SK-N-SH (cell line): ENCODE measurements at places on chromosomes 1 and 21. TPM values are rescaled to one million over a fixed set of nuclear protein-coding genes. Genes with fewer than 3 reads are reported as not detected.
A peak's percentile ranks its signal among the peaks of the same experiment; 100 is the strongest.

DNA sequence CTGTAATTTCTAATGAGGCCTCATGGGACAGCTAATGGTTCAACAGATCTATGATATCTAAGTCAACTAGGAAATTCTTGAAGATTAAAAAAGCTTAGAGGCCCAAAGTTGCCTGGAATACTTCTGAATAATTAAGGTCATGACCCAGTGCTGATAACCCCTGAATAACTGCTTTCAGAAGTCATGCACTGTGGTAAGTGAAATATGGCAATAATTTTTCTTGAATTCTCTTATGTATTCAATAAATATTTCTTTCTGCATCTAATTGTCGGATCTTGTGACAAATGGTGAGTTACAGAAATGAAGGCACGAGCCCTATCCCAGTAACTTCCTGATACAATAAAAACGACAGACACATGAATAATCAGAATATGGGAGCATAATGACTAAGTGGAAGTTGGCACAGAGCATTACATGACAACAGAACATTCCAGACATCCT is 219.3 kb upstream of the GREM2 start:
- no peak for DNase-seq

GRCh38 chr1:26290122-26290881 is 10.4 kb downstream of the SH3BGRL3 start:
- DNase-seq = no peak

- DNase-seq = no peak
Measured at GRCh38 chr1:156439036-156439776, 61.4 kb downstream of the MEF2D start.

GRCh38 chr1:214837376-214837775 is 234.4 kb downstream of the CENPF start:
- DNase-seq = no peak

- DNase-seq = no peak
Measured at GRCh38 chr1:164587617-164588501, 28.9 kb downstream of the PBX1 start.

GRCh38 chr1:180486092-180486491 is 16.3 kb downstream of the ACBD6 start:
- no peak for DNase-seq

- no peak for DNase-seq
Measured at GRCh38 chr1:59499273-59499942, 202.5 kb downstream of the FGGY start.

- DNase-seq = peak; percentile 37
Measured at GRCh38 chr1:230423261-230423660, 2.9 kb downstream of the PGBD5 start.

GRCh38 chr1:18139198-18139981 is 31.8 kb downstream of the IGSF21 start:
- DNase-seq = peak; percentile 55

Gene KRTAP7-1
- not detected in 2 replicates for polyA plus RNA-seq

Gene UTS2
- polyA plus RNA-seq = 0.13 TPM in 1 of 2 replicates, not detected in the other

Gene ITLN1
- not detected in 2 replicates for polyA plus RNA-seq
